ENCODE measurements at places on chromosomes 6 and 20. TPM values are rescaled to one million over a fixed set of nuclear protein-coding genes. Genes with fewer than 3 reads are reported as not detected.

DNA sequence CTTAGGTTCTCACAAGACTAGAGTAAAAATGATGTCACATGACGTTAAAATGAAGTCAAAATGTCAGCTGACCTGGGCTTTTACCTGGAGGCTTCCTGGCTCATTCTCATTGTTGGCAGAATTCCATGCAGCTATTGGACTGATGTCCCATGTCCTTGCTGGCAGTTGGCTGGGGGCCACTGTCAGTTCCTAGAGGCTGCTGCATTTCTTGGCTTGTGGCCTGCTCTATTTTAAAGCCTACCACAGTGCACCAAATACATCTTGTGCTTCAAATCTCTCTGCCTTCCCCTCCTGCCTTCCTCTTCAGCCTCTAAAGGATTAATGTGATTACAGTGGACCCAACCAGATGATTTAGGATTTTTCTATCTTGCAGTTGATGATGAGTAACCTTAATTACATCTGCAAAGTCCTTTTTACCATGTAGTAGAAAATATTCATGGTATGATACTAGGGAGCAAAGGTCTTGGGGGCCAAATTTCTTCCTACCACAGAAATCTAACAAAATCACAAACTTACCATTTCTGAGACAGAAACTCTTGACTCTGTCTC lies 81.9 kb downstream of the FIG4 start:
- peaks cover 10% of the 10 kb centered on the region for H3K4me1 ChIP-seq
- H3K36me3 ChIP-seq, result peaks cover 7% of the 10 kb centered on the region
- no peak overlapping the region for H3K4me3 ChIP-seq

GRCh38 chr6:55141611-55142010 lies 32.7 kb upstream of the HCRTR2 start:
- H3K27ac ChIP-seq, result no peak overlapping the region
- no peaks in the 10 kb centered on the region for H3K36me3 ChIP-seq
- DNase-seq, result no peak
- no peaks in the 10 kb centered on the region for H3K27me3 ChIP-seq
- no peaks in the 10 kb centered on the region for H3K4me1 ChIP-seq

DNA sequence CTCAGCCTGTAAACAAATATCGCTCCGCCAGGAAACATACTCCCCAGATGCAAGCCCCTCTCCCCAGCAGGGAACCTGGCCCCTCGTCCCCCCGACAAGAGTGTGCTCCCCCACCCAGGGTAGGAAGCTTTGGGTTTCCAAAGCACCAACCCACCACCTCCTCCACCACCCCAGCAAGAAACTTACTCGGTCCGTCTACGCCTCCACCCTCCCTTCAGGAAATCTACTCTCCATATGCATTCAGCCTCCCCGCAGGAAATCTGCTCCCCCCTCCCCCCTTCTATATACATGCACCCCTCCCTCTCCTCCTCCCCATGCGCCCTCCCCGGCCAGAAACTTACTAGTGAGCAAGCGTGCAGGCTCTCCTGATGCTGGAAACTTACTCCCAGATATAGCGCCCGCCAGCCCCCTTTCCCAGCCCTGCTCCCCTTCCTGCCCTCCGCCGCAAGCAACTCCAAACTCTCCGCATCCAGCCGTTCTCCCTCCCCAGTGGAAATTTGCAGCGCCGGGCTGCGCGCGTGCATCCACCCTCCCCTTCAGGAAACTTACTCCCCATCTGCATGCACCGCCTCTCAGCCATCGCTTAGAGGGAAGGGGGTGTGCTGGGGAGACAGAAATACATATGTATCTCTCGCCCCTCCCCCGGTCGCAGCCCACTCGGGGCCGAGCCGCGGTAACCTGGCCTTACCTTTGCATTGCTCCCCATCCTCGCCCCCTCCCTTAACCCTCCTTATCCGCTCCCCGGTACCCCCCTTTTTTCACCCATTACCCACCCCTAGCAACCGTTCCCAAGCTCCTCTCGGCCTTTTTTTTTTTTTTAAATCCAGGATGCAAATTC lies at the start of gene TRERF1:
Gene TRERF1, minus strand, starts transcription at position 594 of the 838 bp plus-strand sequence. CDS start 182,336 bp downstream, outside the sequence.
- H3K27me3 ChIP-seq, result no peaks in the 10 kb centered on the region
- H3K4me3 ChIP-seq, result peak within 1 kb of the TSS; percentile 92
- DNase-seq, result no peak
- peak within 1 kb of the TSS; percentile 63 for H3K27ac ChIP-seq

DNA sequence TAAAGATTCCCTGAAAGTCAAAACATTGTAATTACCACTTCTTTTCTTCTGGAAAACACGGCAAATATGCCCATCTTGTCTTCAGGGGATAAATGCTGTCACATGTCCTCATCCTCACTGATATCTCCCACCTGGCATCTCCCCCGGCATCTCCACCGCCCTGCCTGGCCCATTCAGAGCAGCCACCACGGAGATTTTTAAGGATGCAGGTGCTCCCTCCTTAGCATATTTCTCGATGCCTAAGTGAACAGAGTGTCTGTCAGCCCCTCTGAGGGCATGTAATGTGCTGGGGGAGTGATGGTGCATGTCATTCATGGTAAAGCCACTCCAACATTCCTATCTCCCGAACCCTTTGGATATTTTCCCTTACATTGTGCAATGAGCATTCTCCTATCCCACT lies 215.5 kb downstream of the PREX1 start:
- no peak for DNase-seq
- no peak overlapping the region for H3K4me3 ChIP-seq
- no peaks in the 10 kb centered on the region for H3K27me3 ChIP-seq
- H3K4me1 ChIP-seq, result no peaks in the 10 kb centered on the region
- H3K27ac ChIP-seq, result no peak overlapping the region

GRCh38 chr6:103617642-103618041 lies 1242.1 kb downstream of the HACE1 start:
- H3K4me1 ChIP-seq, result no peaks in the 10 kb centered on the region
- H3K36me3 ChIP-seq, result no peaks in the 10 kb centered on the region
- H3K27ac ChIP-seq, result no peak overlapping the region

- H3K4me3 ChIP-seq, result no peak overlapping the region
- H3K4me1 ChIP-seq, result peaks cover 30% of the 10 kb centered on the region
- DNase-seq, result no peak
- H3K36me3 ChIP-seq, result peaks cover 3% of the 10 kb centered on the region
These were observed 1.4 kb downstream of the CUTA start for GRCh38 chr6:33416386-33417127.

DNA sequence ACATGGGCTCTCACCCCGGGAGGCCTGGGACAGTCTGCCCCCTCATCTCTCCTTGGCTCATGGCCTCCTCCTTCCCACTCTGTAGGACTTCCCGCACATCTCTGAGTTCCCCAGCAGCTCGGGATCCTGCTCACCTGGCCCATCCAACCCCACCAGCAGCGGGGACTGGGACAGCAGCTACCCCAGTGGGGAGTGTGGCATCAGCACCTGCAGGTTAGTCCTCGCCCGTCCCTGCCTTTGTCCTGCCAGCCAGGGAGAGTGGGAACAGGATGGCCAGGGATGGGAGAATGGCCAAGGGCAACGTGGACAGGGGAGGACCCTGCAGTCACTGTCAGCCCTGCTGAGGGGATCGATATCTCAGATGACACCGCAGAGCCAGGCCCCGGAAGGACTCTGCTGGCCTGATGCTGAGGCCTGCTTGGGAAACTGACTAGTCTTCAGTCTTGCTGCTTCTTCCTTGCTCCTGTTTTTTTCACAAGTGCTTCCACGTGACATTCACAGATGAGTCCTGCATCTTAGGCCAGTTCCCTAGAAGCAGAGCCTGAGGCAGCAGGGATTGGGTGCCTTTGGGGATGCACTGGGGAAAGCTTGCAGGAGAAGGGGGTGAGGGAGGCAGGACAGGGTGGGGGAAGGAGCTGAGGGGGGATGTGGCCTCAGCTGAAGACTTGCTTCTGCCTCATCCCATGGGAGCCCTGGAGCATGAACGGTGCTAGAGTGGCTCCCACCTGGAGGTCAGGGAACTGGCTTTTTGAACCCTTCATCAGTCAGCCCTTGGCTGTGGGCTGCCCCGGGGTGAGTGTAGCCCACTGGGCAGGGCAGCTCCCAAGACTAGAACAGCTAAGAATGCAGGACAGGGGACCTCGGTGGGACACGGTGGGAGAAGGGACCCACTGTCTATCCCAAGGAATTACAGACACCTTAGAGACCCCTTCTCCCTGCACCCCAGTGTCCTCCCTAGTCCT lies 120.1 kb downstream of the JPH2 start:
- H3K4me3 ChIP-seq, result no peak overlapping the region
- H3K27ac ChIP-seq, result no peak overlapping the region
- H3K4me1 ChIP-seq, result no peaks in the 10 kb centered on the region
- no peak for DNase-seq

DNA sequence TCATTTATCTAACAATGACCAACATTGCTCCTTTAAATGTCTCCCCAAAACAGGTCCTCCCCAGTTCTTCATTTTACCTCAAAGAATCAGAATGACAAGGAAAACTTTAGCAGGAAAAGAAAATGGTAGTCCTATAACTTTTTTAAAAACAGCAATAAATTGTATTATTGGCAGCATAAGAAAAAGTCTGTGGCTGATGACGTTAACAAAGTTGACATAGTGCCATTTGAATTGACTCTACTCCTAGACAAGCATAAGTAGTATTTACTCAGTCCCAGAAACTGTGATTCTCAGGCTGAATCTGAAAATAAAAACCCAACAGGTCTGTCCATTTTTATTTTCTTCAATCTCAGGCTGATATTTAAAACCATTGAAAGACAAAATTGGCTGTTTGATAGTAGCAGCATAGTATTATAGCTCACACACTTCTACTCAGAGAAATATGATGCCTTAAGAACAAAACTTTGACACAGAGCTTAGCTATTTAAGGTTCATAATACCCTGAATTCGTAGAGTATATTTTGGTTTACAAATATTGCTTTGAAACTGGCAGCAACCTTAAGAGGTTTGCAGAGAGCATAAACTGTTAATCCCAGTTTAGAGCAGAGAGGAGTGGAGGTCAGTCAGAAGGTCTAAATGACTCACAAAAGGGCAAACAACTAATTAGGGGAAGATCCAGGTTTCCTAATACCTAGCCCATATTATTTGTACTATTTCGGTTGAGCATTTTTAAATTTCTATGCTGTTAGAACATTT lies 35.0 kb upstream of the TENT5A start:
- no peak overlapping the region for H3K27ac ChIP-seq
- peaks cover 4% of the 10 kb centered on the region for H3K4me1 ChIP-seq
- no peak overlapping the region for H3K4me3 ChIP-seq
- no peak for DNase-seq
- H3K27me3 ChIP-seq, result no peaks in the 10 kb centered on the region

DNA sequence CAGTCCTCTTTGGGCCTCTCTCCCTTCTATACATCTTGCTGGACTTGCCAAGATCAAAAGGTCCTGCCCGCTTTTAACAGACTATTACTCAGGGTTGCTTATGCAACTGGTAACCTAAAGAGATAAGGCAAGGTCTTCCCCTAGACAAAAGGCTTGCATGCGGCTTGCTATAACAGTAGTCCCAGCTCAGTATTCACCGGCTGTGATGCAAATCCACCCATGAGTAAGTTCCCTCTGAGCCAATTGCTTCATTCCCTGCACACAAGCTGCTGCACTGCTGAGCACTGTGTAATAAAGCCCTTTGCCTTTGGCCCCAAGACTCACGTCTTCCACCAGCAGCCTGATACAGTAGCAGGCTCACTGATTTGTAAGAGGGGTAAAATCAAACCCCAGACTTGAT lies 363.8 kb downstream of the PRKN start:
- no peaks in the 10 kb centered on the region for H3K4me1 ChIP-seq
- H3K4me3 ChIP-seq, result no peak overlapping the region
- no peaks in the 10 kb centered on the region for H3K36me3 ChIP-seq

DNA sequence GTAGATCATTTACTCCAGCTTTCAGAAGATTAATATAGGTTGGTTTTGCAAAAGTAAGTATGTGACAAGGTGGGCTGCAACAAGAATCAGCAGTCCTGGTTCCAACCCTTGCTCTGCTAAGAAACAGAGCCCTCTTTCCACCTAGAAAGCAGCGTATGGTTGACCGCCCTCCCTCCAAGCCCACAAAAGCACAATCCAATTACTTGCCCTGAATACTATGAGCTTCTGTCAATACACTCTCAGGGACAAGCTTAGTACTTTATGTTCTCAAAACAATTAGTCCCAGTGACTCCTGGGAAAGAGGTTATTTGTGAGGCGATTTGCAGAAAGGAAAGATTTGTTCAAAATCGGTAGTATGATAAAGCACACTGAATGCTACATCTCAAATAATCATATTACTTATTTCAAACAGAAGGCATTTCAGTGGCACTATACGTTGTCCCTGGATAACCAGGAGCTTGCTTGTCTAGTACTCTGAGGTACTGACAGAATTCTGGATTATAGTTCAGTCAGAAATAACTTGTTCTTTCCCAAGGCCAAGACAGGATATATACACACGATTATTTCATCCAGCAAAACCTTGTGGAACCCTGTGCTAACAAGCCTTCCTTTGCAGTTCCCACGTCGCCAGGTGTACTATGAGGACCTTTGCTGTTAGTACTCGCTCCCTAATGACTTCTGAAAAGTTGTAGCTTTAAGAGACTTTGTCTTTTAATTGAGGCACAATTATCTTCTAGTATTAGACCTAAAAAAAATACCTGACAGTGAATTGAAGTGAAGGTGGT lies 96.9 kb upstream of the ADTRP start:
- no peak for DNase-seq
- H3K36me3 ChIP-seq, result no peaks in the 10 kb centered on the region
- H3K4me3 ChIP-seq, result no peak overlapping the region
- no peak overlapping the region for H3K27ac ChIP-seq
- no peaks in the 10 kb centered on the region for H3K4me1 ChIP-seq

DNA sequence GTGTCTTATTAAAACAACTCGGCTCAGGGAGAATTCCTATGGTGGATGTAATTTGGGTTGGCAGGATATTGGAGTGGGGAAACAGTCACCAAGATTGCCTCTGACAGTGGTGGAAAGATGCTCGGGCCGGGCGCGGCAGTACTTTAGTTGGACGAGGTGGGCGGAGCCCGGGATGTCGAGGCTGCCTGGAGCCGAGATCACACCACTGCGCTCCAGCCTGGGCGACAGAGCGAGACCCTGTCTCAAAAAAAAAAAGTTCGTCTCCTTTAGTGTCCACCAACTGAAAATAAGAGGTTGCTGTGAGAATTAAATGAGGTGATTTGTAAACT lies 621 bp downstream of the NOL7 start:
- peak overlapping the region; percentile 91 for H3K27ac ChIP-seq
- no peaks in the 10 kb centered on the region for H3K27me3 ChIP-seq
- H3K36me3 ChIP-seq, result no peaks in the 10 kb centered on the region
- peaks cover 21% of the 10 kb centered on the region for H3K4me1 ChIP-seq
- H3K4me3 ChIP-seq, result peak overlapping the region; percentile 95
- peak; percentile 38 for DNase-seq

Gene KCNK15
- not detected for total RNA-seq

Gene DEF6
- 0.15 TPM for total RNA-seq

Gene GMNN
- 2.6 TPM for total RNA-seq

Gene SAMD5
- total RNA-seq, result 0.07 TPM

Gene RIMS1
- 1.1 TPM for total RNA-seq

Gene GGT7
- total RNA-seq, result 11.4 TPM

Gene PNPLA1
- total RNA-seq, result not detected

Gene MOG
- not detected for total RNA-seq
